ENCODE measurements at places on chromosomes 16 and 17. TPM values are rescaled to one million over a fixed set of nuclear protein-coding genes. Genes with fewer than 3 reads are reported as not detected.

DNA sequence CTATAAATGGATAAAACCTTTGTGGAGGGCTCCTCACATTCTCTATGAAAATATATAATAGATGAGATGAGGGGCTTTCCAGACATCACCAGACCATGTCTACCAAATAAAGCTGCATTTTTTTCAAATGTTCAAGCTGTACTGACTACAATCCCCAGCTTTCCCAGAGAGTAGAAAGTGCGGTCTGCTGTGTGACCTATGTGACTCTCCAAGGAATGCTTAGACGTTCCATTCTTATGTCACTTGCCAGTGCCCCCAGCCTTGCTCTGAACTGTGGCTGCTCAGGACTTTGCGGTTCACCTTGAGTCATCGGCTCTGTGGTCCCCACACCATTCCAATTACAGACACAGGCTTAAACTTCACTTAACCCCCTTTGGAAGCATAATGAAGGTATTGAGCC, 47.8 kb upstream of the SCNN1B start:
- no peak for DNase-seq

GRCh38 chr17:4902540-4902939, 358 bp downstream of the CHRNE start:
- DNase-seq: no peak

GRCh38 chr16:84090211-84090610, 26.5 kb downstream of the MBTPS1 start:
- DNase-seq: no peak

DNA sequence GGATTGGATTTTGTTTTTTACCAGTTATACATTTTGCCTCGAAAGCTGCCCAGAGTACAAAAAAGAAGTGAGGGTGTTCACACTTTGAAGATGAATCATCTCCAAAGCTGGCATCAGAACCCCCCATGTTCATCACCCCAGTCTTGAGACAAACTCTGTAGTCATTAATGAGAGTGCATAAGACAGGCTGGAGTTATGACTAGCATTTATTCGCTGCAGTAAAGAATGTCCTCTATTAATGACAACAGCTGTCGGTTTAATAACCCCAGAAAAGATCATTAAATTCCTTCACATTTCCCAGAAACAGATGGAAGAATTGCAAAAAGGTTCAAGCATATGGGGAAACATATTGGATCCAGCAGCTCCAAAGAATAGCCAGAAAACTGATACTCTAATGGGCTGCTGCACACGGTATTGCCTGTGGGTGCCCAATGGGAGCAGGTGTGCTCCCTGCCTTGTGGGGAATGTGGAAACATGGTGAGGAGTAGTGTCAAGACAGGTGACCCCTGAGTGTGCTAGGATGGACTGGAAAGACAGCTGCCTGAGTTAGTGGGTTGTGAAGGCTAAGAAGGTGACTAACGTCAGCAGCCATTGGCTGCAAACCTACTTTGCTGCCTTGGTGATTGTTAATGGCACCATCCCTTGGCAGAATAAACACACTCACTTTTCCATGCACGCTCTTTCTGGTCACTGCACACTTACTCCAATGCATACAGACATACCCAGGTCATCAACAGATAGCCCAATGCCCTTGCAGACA, 81.9 kb downstream of the AIPL1 start:
- DNase-seq: no peak

- no peak for DNase-seq
These were observed 5.1 kb upstream of the CALCOCO2 start for GRCh38 chr17:48825446-48826381.

- DNase-seq: no peak
These were observed 198.8 kb upstream of the CACNG5 start for GRCh38 chr17:66636111-66636510.

- DNase-seq: no peak
These were observed 1.4 kb downstream of the SETD6 start for GRCh38 chr16:58516768-58517107.

DNA sequence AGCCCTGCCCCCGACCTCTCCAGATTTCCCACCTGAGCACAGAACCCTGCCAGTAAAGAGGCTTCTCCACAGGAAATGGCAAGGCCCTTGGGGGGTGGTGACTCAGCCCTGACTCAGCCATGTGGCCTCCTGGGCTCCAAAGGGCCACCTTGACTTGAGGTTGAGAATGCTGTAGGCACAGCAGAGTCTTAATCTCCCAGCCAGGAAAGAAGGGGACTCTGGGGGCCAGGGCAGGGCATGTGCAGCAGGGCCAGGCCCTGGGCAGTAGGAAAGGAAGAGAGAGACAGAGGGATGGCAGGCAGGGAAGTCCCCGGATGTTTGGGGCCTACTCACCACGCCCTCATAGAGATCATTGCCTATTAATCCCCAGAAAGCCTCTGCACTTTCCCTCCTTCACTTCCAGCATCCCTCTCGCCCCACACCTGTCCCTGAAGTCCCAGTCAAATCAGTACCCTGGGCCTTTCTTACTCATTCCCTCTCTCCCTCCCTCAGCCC, 4.8 kb upstream of the ITGA3 start:
- no peak for DNase-seq

DNA sequence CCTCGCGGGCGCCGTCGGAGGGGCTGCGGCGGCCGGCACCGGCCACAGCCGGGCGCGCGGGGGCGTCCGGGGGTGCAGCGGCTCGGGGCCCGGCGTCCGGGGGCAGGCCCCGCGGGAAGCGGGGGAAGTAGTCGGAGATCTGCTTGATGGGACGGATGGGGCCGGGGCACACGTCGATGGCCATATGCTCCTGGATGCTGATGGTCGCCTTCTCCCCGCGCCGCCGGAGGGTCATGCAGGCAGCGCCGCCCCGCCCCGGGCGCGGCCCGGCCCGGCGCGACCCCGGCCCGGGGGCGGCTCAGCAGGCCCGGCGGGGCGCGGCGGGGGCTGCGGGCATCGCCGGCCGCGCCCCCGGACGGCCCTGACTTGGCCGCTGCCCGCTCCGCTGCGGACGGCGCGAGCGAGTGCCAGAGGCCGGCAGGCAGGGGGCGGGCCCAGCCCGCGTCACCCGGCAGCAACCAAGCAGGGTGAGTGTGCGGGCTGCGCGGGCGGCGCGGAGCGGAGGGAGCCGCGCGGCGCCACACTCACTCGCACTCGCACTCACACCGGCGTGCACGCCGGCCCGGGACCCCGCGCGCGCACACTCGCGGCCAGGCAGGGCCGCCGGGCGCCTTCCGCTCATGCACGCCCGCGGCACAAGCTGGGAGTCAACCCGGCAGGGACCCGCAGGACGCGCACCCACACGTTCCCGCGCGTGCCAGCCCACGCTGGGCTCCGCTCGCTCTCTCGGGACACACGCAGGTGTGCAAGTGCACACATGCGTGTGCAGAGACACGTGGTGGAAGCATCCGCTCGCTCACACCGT, at the start of gene DOC2B:
Gene DOC2B, minus strand, starts transcription at position 406 of the 805 bp plus-strand sequence. Its CDS starts 171 bp downstream, at position 235.
- DNase-seq: peak; percentile 86

- DNase-seq: no peak
These were observed 29.2 kb downstream of the NOL11 start for GRCh38 chr17:67746704-67747571.

- no peak for DNase-seq
These were observed 37.9 kb downstream of the NDEL1 start for GRCh38 chr17:8473451-8474192.

GRCh38 chr17:59396134-59396826, 64.8 kb downstream of the YPEL2 start:
- DNase-seq: no peak

Gene CDYL2
- 7.6 TPM for total RNA-seq

Gene CHD9NB
- 2.3 TPM for total RNA-seq

Gene DHX8
- total RNA-seq: 45.3 TPM

Gene ITGAX
- total RNA-seq: 27.0 TPM

Gene MYLK3
- 0.54 TPM for total RNA-seq

Gene PRSS21
- total RNA-seq: not detected
